H1 (cell line): ENCODE measurements at places on chromosomes 6 and 20.

DNA sequence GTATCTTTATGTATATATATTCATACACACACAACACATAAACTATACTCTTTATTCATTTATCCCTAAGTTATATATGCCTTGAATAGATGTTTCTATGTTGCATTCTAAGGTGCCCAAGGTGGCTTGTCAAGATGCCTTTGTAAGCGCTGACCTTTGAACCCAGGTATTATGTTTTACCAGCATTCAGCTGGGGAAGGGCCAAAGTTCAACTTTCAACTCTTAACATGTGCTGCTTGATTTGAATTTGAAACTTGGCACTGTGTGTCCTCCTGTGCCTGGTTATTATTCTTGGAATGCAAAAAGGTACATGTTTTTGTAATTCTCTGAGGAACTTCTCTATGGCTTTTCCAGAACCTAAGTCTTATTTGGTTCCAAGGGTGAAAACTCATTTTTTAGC lies 146.5 kb downstream of the EDN1 start:
- no peaks in the 10 kb centered on the region for H3K36me3 ChIP-seq
- no peak overlapping the region for H3K27ac ChIP-seq

DNA sequence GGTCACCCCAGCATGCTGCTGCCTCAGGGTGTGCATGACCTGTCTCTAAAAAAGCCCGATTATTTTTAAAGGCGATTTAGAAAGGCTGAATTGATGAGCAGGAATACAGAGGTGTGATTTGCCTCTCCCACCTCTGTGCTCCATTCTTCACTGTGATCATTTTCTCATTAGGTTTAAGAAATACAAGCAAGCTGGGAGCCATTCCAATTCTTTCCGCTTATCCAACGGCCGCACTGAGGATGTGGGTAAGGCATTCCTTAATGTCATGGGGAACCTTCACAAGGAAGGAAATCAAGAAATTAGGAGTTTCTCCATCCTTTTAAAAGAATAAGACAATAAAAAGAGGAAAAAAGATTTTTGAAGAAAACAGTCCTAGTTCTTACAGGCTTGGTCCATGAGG lies 55.6 kb upstream of the GNRH2 start:
- no peaks in the 10 kb centered on the region for H3K27me3 ChIP-seq
- H3K27ac ChIP-seq, result no peak overlapping the region
- DNase-seq, result no peak
- no peaks in the 10 kb centered on the region for H3K4me1 ChIP-seq
- peaks cover 10% of the 10 kb centered on the region for H3K36me3 ChIP-seq

GRCh38 chr20:5570452-5570851 lies 179.7 kb upstream of the SHLD1 start:
- no peak overlapping the region for H3K4me3 ChIP-seq
- DNase-seq, result no peak
- H3K4me1 ChIP-seq, result no peaks in the 10 kb centered on the region
- no peaks in the 10 kb centered on the region for H3K27me3 ChIP-seq

- no peak overlapping the region for H3K27ac ChIP-seq
- no peak overlapping the region for H3K4me3 ChIP-seq
- no peak for DNase-seq
- no peaks in the 10 kb centered on the region for H3K27me3 ChIP-seq
These were observed 233.5 kb upstream of the KHDRBS2 start for GRCh38 chr6:62519574-62519973.
